ENCODE measurements at places on chromosomes 4 and X. TPM values are rescaled to one million over a fixed set of nuclear protein-coding genes. Genes with fewer than 3 reads are reported as not detected.

- DNase-seq: no peak
Observed at GRCh38 chr4:126405369-126405982, 1090.7 kb downstream of the FAT4 start.

- peak; percentile 54 for DNase-seq
Observed at GRCh38 chr4:144591401-144591800, 54.6 kb upstream of the HHIP start.

DNA sequence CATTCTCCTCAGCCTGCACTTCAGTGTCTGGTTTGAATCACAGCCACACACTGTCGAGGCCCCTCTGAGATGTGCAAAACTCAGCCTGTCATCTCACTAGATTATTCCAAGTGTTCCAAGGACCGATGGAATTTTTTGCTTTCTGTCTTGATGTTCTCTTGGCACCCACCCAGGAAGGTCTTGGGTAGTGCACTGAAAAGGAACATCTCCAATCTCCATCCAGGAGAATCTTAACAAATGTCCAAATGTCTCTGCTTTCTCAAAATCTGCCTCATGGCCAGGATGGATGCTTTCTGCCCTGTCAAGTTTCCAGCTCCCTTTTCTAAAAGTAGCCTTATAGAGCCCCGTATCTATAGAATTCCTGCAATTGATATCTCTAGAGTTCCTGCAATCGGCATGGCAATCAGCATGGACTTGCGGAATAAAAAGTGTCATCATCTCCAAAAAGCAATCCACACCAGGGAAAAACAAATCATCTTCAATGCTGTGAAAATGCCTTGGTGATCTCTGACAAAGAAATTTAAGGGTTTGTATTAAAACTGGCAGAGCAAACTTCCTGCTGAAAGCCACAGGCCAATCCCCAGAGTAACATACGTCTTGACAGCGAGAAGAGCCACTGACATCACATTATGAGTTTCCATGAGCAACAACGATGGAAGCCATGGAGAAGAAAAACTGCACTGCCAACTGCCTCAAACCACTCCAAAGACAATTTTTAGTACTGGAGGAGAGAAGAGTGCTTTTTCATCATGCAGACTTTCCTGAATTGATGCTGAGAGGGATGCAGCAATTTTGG lies 215.3 kb upstream of the FAM9B start:
- DNase-seq: no peak

DNA sequence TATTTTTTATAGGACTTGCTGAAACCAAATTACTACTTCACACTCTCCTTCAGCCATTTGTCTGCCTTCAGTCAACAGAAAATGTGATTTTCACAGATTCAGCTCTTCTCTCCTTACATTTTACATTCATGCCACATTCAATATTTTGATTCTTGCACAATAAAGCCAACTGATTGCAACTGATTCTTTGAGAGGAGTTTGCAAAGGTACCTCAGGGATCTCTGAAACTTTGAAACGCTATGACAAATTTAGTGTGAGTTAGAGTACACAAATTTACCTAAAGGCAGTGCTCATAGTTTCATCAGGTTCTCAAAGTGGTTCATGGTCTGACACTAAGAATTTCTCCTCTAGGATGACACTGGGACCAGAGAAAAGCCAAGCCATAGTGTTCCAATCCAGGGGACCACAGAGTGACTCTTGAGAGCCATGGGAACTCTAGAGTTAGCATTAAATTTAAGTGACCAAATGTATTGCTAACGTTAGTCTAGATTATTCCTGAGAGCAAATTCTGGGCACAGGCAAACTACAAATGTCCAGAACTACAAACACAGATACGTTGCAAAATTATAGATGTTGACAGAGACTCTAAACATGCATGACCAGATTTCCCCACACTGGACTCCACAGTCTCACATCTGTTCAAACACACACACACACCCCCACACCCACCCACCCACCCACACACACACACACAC lies 9.0 kb downstream of the CSN3 start:
- no peak for DNase-seq

DNA sequence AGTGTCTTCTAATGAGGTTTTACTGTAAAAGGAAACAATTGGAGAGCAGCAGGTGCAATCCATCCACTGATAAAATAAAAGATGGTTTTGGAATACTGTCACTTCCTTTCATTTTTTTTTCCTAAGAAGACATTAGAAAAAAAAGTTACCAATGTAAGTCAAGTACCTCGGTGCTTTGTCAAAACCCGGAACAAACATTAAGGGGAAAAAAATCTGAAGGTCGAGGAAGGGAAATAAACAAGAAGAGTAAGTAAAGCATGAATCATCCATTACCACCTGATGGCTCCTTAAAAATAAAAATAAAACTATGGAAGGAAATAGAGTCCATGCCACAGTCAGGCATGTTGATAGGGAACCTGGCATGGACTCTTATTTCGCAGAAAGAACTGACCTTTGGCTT lies 15.3 kb upstream of the XPNPEP2 start:
- no peak for DNase-seq

DNA sequence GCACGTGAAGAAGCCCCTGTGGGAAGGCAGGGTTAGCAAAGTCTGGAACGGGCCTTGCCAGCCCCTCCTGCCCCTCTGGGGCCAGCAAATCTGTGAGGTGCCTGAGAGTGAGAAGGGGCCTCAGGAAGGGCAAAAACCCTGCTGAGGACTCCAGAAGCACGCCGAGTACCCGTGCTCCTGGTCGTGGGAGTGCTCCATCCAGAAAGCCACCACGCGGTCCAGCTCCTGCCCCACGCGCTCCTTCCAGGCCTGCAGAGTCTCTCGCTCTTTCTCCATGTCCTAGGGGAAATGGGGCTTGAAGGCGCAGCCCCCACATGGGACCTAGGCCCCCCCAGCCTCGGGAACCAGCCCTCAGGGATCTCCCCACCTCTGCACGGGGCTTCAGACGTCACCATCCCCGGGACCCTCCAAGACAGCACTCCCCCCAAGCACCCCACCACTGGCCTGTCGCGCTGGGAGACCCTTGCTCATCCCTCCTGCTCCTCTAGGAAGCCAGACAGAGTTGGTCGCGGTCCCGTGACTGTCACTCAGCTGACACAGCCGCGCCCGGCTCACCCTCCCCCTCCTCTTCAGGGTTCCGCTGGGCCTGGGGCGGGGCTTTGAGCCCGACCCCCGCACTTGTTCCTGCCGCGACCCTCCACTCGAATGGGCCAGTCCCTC lies at the start of gene RENBP:
TSS of gene RENBP (minus strand) at position 504 of the 660 bp plus-strand sequence. CDS start at position 471, 33 bp downstream.
- no peak for DNase-seq

- no peak for DNase-seq
Observed at GRCh38 chr4:88318751-88319350, 34.5 kb upstream of the PPM1K start.

DNA sequence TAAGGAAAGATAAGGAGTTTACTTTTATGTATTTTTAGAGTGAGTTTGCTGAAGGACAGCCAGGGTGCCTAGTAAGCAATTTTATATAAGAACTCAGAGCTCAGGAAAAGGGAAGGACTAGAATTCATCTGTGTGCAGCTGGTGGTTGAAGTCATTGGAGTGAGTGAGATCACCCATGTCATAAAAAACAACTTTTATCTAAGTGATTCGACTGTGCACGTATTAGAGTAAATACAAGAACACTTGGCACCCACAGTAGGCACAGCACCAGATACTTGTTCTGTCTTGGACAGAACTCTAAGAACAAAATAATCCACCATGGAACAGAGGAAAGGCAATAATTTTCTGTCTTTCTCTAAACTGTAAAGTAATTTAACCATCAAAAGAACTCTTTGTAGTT lies 31.6 kb downstream of the SYNPO2 start:
- DNase-seq: peak; percentile 37

GRCh38 chr4:184695178-184695896 lies 38.6 kb downstream of the CENPU start:
- no peak for DNase-seq

DNA sequence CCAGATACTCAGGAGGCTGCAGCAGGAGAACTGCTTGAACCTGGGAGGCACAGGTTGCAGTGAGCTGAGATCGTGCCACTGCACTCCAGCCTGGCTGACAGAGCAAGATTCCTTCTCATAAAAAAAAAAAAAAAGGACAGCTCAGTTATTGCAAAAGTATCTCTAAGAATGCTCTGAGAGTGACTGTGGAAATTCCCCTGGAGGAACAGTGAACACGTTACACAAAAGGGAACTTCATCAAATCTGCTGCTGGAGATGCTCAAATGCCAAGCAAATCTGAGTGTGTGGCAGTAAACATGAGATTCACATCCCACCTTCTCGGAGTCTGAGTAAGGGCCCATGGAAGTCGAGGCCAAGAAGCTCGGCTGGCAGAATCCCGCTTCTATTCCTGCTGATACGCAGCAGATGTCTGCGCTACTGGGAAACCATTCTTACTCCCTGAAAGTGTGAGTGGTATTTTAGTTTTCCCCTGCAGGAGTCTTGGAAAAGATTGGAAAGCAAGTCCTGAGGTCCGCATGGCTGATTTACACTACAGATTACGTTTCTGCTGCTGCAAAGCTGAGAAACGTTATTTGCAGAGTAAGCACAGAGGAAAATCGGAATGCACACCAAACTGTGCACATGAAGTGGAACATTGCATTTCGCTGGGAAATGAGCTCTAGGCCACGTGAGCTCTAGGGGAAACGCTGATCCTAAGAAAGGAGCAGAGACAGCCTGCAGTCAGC lies 162.9 kb downstream of the NSUN7 start:
- DNase-seq: no peak

DNA sequence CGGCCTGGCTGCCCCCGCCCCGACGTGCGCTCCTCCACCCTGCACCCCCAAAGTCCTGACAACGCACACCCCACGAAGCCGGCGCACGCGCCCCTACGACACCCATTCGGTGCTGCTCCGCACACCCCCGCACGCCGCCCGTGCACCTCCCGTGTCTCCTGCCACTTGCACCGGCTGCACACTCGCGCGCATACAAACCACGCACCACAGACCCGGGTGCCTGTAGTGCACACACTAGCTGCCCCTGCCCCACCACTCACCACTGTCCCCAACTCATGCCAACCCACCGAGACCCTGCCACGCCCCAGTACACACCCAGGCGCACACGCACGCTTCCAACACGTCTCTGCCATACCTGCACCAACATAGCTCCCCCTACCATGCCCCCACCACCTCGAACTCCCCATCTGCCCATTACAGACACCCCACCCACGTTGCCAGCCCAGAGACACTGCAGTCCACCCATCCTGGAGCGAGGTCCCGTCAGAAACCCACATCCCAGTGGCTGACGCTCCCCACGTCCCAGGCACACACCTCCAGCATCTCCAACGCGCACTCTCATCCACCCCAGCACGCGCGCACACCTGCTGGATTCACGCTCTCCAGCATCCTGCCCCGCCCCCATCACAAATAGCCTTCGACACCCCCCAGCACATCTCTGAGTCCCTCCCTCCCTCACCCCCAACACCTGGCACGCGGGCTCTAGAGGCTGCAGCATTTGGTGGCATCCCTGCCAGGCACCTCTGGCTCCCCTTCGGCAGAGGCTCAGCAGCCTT lies 4.2 kb upstream of the DUSP9 start:
- no peak for DNase-seq

DNA sequence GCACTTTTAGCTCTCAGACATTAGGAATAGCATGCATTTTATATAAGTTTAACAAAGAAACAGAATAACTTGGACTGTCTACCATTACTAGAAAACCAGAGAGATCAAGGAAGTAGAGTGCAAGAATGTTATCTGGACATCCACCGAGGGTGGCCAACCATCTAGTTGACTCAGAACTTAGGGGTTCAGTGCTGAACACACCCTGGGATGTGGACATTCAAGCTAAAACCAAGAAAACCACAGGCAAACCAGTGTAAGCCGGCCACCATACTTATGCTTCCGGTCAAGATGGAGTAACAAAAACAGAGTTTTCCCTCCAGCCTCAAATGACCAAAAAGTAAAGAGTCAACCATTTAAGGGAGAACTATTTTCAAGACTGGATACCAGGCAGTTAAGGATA lies 181.4 kb upstream of the MXRA5 start:
- DNase-seq: no peak

DNA sequence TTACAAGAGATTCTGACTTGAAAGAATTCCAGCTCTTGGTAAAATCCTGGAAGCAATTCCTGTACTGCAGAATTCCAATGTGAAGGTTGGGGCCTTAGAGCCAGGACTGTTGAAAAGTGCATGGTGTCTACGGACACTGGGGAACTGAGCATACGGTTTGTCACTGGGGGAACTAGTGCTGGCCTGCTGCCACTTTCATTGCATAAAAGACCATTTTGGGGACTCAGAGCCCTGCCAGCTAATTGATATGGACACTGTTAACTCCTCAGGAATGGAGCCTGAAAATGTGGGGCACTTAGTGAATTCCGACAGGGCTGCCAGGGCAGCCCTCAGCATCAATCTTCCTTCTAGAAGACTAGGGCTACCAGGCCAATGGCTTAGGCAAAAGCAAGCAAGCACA lies 55.9 kb downstream of the AMOT start:
- no peak for DNase-seq

- DNase-seq: no peak
Observed at GRCh38 chr4:24655971-24656370, 71.6 kb upstream of the DHX15 start.

GRCh38 chr4:184097241-184097605 lies 120.5 kb downstream of the ENPP6 start:
- DNase-seq: no peak

GRCh38 chr4:137668885-137669545 lies 136.7 kb upstream of the PCDH18 start:
- no peak for DNase-seq

- no peak for DNase-seq
Observed at GRCh38 chr4:173088144-173088543, 80.5 kb upstream of the GALNT7 start.

- DNase-seq: no peak
Observed at GRCh38 chr4:16713271-16713670, 185.2 kb downstream of the LDB2 start.

- DNase-seq: peak; percentile 61
Observed at GRCh38 chr4:184417802-184418511, 56.4 kb downstream of the IRF2 start.

DNA sequence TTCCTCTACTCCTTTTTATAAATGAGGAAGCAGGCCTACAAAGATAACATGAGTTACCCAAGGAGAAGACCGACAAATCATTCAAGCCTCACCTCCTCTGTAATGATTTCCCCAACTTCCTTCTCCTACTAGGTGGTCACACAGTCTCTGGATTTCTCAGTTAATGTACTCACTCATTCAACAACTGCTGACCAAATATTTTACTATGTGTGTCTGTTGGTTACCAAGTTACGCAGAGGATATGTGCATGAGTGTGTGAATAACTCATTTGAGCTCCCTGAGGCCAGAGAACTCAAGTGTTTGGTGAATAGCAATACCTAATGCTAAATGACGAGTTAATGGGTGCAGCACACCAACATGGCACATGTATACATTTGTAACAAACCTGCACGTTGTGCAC lies 10.4 kb downstream of the CASK start:
- DNase-seq: peak; percentile 69

PAGE1 gene
- total RNA-seq: not detected

SSX1 gene
- total RNA-seq: not detected

IL13RA2 gene
- total RNA-seq: 1.3 TPM

ANXA10 gene
- not detected for total RNA-seq

RNF150 gene
- 3.2 TPM for total RNA-seq

SOX3 gene
- not detected for total RNA-seq

PROM1 gene
- 69.0 TPM for total RNA-seq

OPRPN gene
- not detected for total RNA-seq

FATE1 gene
- not detected for total RNA-seq

RBMXL3 gene
- total RNA-seq: not detected

All from kidney epithelial cell (primary cell).